ENCODE measurements at places on chromosomes 2 and 18.

DNA sequence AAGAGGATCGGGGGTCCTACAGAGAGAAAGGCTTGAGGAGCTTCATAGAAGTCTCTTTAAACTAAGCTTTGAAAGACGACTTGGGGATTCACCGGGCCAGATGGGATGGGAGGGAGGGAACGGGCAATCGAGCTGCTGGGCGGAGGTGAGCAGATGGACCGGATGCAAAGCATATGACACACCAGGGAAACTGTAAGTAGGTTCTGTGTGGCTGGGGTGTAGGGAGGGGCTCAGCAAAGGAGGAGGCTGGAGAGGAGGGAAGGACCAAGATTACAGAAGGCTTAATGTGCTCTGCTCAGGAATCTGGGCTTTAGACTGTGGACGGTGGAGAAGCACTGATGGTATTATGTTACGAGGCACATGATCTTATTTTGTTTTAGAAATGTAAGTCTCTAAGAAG is 131.5 kb downstream of the MAIP1 start:
- no peak for DNase-seq

DNA sequence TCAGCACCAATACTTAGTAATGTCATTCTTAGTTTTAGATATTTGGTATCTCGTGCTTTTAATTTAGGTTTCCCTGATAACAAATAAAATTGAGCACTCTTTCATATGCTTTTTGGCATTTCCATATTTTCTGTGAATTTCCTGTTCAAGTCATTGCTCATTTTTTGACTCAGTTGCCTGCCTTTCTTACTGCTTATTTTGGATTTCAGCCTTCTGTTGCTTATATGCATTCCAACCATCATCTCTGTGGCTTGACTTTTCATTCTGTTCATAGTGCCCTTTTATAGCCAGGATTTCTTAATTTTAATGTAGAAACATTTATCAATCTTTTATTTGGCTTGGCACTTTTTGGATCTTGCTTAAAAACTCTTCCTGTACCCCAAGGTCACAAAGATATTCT is 14.5 kb upstream of the KIF3C start:
- no peak for DNase-seq

GRCh38 chr2:9288233-9288632 is 81.6 kb downstream of the ASAP2 start:
- peak; percentile 67 for DNase-seq

DNA sequence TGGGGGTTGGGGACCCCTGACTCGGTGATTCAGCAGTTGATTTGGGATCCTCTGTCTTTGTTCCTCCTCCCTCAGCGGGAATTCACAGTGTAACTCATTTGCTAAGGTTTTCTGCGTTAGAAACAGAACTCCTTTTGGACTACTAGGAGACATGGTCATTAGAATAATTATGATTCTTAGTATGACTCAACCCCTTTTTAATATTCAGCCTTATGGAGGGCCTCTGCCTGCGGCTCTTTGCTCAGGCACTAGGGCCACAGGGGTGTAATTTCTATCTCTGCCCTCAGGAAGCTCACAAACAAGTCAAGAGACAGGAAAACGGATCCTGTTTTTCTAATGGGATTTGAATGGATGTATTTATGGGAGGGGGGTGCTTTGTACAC is 117.4 kb downstream of the SPTBN1 start:
- no peak for DNase-seq

DNA sequence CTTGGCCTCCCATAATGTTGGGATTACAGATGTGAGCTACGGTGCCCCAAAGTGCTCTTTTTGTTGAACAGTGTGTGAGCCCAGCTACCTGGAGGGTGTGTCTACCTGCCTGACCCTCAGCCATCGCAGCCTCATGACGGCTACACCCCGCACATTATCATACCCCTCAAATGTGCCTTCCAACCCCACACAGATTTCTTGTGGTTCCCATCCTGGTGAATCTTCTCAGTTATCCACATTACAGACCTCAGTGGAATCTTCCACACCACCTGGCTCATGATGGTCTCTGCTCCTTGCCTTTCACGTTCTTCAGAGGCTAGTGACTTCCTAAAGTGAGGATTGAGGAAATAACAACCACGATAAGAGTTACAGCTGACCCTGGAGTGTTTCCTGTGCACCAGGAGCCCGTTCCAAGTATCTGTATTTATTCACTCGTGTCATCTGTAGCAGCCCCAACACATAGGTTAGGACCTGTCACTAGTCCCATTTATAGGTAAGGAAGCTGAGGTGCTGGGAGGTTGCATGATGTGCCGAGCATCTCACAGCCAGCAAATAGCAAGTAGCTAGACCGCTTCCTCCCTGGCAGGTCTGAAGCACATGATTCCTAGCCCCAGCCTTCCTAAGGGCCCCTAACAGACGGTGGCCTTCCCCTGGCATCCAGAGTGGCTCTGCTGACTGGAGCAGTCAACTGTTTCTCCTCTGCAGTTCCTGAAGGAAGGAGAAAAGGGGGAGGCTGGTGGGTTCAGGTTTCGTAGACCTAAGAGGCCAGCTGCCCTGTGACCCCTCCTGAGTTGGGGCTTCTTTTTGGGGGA is 47.3 kb downstream of the TCF7L1 start:
- no peak for DNase-seq

GRCh38 chr18:68427951-68428401 is 286.9 kb downstream of the TMX3 start:
- DNase-seq = peak; percentile 79

- DNase-seq = no peak
Observed at GRCh38 chr2:23604731-23605130, 219.8 kb downstream of the KLHL29 start.

- peak; percentile 98 for DNase-seq
Observed at GRCh38 chr2:30293303-30293921, 62.1 kb downstream of the LBH start.

DNA sequence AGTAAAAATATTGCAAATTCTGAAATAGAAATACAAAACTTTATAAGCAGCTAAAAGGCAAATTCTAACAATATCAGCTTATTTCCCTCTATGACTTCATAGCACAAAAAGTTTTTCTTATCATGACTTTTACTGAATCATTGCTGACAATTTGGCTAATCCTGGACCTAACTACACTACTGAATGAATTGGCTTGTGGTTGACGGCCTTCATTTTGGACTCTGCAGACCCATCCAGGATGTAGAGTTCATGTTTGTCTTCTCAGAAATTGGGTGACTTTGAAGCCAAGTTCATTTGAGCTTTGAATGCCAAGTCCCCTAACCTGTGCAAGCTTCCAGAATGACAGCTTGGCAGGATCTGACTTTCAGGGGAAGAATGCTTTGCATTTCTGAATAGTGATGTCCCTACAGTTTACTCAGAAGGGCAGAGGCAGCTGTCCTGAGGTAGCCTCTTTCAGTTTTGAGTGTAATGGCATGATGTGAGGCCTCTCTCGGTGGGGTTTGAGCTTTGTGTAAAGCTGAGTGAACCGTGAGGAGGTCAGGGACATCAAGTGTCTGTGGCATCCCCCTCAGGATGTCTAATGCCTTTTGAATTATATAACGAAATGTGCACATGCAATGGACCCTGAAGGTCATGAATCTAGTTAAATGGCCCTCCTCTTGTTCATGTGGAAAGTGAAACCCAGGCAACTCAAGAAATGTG is 48.0 kb downstream of the EFEMP1 start:
- DNase-seq = no peak

GRCh38 chr18:10057894-10058791 is 144.3 kb downstream of the VAPA start:
- DNase-seq = no peak

DNA sequence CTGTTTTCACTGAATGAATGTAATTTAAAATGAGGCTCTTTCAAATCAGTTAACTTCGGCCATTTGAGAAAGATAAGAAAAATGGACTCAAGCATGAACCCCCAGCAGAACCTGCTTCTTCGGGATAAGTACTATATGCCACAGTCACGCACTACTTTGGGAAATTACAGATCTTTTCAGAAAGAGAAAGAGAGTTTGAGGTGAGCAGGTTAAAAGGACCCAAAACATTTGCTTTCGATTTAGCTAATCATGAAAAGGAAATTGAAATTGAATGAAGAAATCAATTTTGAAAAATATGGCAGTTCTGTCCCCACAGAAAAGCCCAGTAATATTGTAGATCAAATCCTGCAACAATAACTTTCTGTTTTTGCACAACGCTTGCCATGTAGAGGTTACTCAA is 156.9 kb downstream of the GRB14 start:
- DNase-seq = no peak

All from AG04450 (cell line).